ENCODE measurements at places on chromosomes 2 and 18. TPM values are rescaled to one million over a fixed set of nuclear protein-coding genes. Genes with fewer than 3 reads are reported as not detected.

GRCh38 chr2:14806613-14807012, 174.1 kb downstream of the LRATD1 start:
- no peak for DNase-seq

- DNase-seq: no peak
Observed at GRCh38 chr18:10332452-10332851, 122.0 kb upstream of the APCDD1 start.

- peak; percentile 56 for DNase-seq
Observed at GRCh38 chr2:30230497-30231211, 680 bp upstream of the LBH start.

LINC00305 gene
- total RNA-seq: not detected

DNA sequence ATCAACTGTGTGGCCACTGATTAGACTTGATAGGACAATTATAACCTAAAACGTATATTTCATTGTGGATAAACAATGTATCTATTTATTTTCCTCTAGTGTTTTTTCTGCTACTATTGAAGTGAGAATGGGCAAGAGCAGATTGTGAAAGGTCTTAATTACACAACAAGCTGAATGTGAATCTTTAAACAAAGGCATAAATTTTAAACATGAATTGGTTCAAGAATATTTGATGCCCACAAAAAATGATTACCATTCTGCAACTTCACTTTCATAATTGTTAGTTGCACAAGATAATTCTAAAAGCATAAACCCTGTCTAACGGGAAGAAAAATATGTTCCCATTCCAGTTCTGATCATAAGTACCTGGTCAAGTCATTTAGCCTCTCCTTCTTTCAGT, 285.6 kb downstream of the GULP1 start:
- no peak for DNase-seq

All from activated CD8-positive, alpha-beta T cell treated with anti-CD3 and anti-CD28 coated beads for 36 hours (primary cell).